Heart right ventricle (tissue), 16 donors: ENCODE measurements at places on chromosomes 12 and 14. TPM values are rescaled to one million over a fixed set of nuclear protein-coding genes. Genes with fewer than 3 reads are reported as not detected.

GARIN6 gene
- polyA plus RNA-seq = not detected

TAS2R10 gene
- polyA plus RNA-seq = 0.04 TPM

CCDC77 gene
- polyA plus RNA-seq = 4.2 TPM

DNA sequence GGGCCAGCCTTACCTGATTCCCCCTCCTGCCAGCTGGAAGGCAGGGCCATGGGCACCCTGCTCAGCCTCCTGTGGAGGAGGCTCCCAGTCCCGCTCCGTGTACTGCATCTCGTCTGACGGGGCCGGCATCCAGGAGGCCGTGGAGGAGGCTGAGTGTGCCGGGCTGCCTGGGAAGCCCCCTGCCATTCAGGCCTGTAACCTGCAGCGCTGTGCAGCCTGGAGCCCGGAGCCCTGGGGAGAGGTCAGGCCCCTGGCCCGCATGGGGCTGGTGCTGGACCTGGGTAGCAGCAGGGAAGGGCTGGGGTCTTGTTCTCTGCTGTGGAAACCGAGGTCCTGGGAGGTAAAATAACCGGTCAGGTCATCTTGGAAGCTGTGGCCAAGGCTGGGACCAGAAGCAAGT, 16.4 kb downstream of the PAPLN start:
- DNase-seq = no peak

DNA sequence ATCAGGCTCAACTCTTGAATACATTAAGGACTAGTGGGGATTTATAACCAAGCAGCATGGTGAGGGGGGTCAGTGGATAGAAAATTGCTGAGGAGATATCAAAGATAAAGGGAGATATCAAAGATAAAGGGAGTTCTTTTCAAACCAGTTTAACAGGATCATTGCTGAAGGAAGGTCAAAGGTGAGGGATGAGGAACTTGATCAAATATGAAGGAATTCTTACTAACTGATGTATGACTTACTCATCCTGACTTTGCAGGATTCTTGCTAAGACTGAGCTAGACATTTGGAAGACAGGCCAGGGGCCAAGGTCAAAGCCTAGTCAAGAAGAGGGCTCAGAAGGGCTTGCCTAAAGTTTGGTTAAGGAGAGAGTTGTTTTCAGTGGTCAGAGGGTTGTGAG, 4.8 kb downstream of the ABHD4 start:
- DNase-seq = no peak

GRCh38 chr14:77220246-77221017, 38.8 kb downstream of the TMEM63C start:
- DNase-seq = no peak

DNA sequence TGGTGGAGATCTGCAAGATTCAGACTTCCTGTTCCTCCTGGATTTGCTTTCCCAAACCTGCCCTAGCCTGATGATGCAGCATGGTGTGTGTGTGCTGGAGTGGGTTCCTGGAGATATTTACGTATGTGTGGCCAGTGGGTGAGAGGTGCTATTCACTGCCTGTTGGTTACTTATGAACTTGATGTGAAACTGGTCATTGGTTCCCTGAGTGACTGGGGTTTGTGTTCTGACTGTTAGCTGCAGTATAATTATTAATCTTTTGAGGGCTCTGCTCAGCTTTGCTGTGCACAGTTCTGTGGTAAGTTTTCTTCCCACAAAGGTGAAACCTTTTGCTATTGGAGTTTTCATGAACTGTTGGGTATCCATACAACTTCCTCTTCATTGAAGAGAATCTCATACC, 541.8 kb upstream of the FBXO33 start:
- no peak for DNase-seq

GRCh38 chr14:98634043-98634820, 637.8 kb downstream of the BCL11B start:
- no peak for DNase-seq
